GM19239 (cell line): ENCODE measurements at places on chromosomes 3 and 15.

DNA sequence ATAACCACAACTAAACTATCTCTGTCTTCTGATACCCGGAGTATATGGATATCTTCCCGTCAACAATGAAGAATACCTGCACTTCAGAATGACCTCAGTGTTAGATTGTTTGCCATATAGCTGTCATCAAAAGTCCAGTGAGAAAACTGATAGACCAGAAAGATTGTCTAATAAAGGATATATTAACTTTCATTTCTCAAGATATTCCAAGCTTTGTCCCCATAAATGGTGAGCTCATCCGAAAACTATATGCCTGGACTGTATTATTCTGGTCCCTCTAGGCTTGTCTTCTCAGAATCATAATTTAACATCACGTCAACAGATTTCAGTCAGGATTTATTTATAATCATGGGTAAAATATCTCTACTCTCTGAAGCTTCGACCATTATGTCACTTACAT is 100.5 kb downstream of the ATP8B4 start:
- DNase-seq = no peak

DNA sequence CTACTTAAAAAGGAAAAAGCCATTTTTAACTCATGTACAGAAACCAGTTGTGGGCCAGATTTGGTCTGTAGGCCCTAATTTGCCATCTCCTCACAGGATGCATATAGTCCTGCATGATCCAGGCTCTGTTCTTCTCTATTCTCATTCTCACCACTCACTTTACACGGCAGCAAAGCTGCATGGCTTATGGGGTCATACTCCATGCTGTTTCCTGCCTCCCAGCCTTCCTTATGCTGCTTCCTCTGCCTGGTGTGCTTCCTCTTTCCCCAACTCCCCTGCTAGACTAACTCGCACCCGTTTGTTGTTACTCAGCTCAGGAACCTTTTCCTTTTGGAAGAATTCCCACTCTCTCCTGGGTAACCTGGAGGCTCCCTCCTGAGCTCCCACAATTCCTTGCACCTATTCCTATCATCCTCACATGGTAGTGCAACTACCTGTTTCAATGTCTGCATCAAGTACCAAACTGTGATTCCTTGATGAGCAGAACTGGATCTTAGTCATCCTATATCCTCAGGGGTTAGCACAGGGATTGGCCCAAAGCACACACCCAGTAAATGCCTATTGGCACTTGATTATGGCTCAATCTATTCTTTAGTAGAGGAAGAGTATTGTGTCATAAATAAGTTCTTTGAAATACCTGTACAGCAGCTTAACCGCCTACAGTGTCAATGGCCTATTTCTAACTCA is 172.1 kb upstream of the MITF start:
- no peak for DNase-seq

GRCh38 chr15:40633178-40633577 is 39.1 kb downstream of the KNL1 start:
- no peak for DNase-seq

DNA sequence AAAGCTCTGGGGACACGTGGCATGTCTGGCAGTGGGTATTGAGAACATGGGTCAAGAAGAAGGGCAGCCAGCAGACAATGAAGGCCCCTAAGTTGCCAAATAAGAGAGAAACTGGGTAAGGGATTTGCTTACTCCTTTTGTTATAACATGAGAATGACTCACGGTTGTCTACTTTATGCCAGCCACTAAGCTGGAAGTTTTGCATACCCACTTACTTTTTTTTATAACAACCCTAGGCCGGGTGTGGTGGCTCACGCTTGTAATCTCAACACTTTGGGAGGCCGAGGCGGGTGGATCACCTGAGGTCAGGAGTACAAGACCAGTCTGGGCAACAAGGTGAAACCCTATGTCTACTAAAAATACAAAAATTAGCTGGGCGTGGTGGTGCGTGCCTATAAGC is 50.0 kb downstream of the DRD3 start:
- no peak for DNase-seq
